ENCODE measurements at places on chromosomes 3 and 15.

DNA sequence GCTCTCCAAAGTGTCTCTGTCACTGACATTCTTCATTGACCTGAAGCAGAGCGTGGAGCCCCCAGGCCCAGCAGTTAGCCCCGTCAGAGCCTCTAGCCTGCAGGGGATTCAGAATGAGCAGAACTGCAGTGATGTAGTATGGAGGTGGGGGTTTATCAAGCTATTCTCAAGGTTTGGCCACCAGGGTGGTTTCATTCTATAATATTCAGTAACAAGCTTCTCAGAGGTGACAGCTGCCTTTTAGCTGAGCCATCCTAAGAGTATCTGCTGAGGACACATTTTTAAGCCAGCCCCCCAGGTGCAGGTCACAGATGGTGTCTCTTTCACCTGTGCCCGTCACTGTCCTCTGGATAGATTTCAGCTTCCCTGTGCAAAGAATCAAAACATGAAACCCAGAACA is 31.9 kb downstream of the CMTM7 start:
- no peak for DNase-seq

DNA sequence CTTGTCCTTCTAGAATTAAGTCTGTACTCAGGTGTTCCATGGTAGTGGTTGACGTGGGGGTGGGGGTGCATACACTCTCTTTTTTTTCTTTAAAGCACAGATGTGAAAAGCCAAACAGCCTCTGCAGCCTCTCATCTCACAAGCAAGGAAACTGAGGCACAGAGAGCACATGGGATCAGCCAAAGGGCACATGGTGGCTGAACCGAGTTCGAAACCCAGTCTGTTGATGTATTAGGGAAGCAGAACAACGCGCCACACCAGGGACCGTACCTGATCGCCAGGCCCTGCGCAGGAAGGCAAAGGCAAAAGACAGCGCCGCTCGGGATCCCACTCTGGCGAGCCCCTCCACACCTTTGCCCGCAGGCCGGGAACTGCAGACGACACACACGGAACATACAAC is 47.3 kb downstream of the HERC2 start:
- DNase-seq: no peak

DNA sequence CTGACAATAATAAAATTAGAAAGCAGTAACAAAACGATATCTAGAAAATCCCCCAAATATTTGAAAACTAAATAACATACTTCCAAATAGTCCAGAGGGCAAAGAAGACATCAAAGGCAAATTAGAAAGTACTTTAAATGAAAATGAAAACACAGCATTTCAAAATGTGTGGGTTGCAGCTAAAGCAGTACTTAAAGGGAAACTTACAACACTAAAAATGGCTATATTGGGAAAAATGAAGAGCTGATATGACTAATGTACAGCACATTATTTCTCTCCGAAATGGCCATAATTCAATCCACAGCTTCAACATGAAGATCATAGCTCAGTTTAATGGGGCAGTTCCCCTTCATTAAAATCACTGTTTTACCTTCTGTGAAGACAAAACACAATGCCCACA is 71.9 kb downstream of the FBXL22 start:
- DNase-seq: no peak

- no peak for DNase-seq
Measured at GRCh38 chr15:94324835-94325767, 93.7 kb downstream of the MCTP2 start.

- DNase-seq: no peak
Measured at GRCh38 chr3:37890522-37890921, 28.8 kb downstream of the CTDSPL start.

GRCh38 chr15:40968290-40969085 is 15.2 kb downstream of the CHAC1 start:
- DNase-seq: no peak

DNA sequence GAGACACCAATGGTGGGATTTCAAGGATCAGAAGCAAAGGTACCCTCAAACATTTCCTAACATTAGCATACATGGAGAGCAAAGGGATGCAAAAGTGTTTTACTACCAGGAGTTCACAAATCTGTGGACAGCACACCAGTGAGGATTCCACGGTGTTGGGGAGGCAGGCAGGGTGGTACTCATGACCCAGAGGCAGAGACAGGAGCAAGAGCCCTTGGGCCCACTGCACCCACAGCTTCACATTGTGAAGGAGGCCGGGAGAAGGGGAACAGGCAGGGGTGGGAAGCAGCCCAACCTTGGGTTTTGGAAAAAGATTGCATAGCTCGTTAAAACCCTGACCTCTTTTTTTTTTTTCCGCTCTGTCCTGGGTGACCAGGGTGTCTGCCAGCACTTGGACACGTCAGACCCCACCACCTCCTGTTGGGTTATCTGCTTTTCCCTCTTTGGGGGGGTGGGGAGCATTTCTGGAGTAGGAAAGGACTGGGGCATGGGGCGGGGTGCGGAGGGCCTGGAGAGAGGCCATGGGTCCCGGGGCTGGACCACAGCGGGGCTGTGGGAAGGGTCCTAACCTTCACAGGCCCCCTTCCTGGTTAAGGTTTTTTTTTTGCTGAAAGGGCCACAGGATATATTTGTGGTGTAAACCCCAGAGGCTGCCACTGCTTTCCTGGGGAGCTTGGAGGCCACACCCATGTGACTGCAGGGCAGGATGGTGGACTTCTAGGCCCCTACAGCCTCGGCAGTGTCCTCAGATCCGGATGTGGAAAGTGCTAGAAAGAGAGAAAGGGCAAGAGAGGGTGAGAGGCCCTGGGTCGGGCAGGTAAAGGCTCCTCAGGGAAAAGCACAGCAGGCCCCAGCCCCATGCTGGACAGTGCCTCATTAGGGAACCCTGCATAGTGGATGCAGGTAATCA is 12.5 kb downstream of the SH2D7 start:
- DNase-seq: no peak

DNA sequence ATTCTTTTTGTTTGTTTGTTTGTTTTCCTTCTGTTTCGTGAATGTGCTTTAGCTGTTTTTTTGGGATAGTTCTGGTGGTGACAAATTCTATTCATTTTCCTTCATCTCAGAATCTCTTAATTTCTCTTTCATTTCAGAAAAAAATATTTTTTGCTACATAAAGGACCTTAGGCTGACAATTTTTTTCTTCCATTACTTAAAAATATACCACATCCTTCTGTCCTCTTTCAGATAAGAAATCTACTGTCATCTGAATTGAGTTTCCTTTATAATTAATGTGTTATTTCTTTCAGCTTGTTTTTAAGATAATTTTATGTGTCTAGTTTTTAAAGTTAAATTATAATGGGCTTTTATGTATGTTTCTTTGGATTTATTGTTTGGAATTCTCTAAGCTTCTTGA is 47.6 kb downstream of the IL16 start:
- DNase-seq: no peak

GRCh38 chr3:122458992-122459391 is 43.1 kb upstream of the WDR5B start:
- DNase-seq: peak; percentile 28

GRCh38 chr15:98712845-98713584 is 64.7 kb downstream of the IGF1R start:
- DNase-seq: no peak

DNA sequence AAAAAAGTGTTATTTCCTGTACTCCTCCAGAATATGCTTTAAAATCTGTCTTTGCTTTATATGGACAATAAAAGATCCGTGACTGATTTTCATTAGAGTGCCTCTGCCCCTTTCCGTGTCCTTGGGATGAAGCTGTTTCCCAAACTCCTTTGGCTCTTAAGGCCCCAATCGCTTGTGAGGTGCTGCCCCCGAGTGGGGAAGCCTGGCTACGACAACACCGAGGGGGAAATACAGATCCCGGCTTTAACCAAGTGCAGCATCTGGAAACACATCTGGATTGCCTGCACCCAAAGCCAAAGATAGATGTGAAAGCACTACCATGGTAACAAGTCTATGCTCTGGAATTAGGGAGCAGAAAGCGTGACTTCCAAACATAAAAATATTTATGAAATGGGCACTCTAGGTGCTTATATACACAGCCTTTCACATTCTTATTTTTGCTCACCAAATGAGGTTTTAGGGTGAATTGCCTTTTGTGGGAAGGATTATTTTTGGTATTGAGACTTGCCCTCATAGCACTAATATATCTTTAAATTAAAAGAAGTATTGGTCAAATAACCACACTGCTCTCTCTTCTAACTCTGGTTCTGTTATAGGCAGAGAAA is 40.6 kb upstream of the ADCY5 start:
- DNase-seq: peak; percentile 31

DNA sequence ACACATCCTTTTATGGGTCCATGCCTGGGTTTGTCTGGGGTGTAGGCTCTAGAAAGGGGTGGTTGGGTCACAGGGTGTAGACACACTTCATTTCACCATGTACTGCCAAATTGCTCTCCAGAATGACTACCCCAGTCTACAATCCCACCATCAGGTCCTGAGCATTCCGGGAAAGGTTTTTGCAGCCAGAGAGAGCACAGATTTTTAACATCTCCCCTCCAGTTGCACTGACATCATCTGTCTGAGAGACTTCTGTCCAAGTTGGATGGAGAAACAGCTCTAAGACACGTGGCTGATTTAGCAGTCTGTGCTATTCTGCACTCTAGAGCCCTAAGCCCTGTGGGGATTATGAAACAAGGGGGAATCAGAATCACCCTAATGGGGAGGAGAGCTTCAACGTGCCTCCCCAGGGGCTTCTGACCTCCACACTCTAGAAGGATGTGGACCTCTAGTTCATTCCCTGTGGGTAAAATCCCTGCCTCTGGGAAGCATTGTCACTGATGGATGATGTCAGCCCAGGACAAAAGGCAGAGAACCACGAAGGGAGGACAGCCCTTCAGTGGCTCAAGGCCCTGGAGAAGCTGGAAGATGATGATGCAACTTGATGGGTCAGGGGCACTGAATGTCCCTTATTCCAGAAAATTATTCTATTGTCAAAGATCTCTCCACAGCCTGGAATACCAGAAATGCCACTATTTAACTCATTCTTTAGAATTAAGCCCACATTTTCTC is 71.5 kb downstream of the CD200R1L start:
- DNase-seq: no peak

DNA sequence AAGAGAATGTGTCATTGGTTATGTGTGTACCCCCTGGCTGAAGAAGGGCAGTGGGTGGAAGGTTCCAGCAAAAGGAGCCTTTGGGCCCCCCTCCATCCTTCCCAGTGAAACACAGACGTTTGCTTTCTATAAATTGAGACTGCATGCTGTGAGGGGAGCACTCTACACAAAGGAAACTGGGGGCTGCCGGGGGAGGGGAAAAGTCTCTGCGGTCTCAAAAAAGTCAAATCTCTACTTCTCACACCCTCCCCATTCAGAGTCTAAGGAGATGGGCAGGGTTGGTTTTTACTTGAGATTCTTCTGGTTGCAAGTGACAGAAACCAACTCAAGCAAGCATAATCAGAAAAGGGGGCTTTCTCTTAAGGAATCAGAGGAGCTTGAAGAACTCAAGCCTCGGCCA is 50.1 kb upstream of the TLE3 start:
- no peak for DNase-seq
